ENCODE measurements at places on chromosomes 11 and 22.

- no peak for DNase-seq
Observed at GRCh38 chr11:69480547-69481392, 693 bp upstream of the LINC01488 start.

- DNase-seq = no peak
Observed at GRCh38 chr11:48037709-48038468, 57.5 kb downstream of the PTPRJ start.

- no peak for DNase-seq
Observed at GRCh38 chr11:56750190-56750589, 1.7 kb upstream of the OR9G4 start.

- peak; percentile 79 for DNase-seq
Observed at GRCh38 chr22:50148991-50149721, 21.4 kb upstream of the PANX2 start.

GRCh38 chr11:12995188-12995587, 13.9 kb upstream of the RASSF10 start:
- DNase-seq = no peak

DNA sequence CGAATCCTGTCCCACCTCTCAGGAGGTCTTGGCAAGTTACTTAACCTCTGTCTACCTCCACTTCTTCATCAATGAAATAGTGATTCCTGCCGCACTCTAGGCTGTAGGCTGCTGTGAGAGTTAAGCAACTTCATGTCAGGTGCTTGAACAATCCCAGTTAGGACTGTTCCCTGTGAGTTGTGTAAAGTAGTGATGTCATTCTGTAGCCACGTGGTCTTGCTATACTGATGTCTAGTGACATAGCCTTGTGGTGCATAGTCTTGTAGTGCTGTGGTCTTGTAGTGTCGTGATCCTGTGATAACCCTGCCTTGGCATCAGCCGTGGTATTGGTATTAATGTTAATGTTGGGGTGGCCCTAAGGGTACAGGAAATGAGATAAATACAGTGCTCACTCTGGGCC, 30.3 kb upstream of the PRR5 start:
- peak; percentile 47 for DNase-seq

DNA sequence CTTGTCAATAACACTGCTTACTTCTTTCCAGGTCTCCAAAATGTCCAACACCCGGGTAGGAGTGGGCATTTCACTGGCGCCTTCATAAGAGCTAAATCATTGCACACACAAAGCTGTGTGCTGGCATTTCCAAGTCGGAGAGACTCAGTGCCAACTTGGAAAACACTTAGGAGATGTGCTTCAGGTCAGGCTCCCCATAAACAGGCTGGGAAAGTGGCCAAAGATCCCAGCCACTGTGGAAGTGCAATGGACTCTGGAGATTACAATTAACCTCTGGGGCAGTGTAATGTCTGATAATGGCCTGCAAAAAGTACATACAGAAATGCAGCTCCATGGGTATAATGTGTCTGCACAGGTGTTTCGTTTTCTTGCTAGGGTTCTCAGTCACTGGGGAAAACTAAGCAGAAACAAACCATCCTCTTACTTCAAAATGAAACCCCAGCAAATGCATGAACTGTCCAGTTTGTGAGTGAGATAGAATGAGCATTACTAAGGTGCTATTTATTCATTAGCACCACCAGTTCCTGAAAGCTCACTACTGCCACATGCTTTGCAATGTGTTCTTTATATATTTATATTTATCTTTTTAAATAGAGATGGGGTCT, 79.0 kb downstream of the ABTB2 start:
- DNase-seq = no peak

- no peak for DNase-seq
Observed at GRCh38 chr11:19474954-19475721, 234.4 kb upstream of the E2F8 start.

Data from activated CD4-positive, alpha-beta T cell treated with anti-CD3 and anti-CD28 coated beads, Interleukin-10, Interleukin-2, amounts not matched to agents 100 ng/mL and 50 ng/mL, durations not matched to agents 16 hours and 8 hours (primary cell).